T follicular helper cell (primary cell): ENCODE measurements at places on chromosomes 1 and 21.

GRCh38 chr1:76690766-76691165, 176.5 kb upstream of the ST6GALNAC5 start:
- no peak for DNase-seq

DNA sequence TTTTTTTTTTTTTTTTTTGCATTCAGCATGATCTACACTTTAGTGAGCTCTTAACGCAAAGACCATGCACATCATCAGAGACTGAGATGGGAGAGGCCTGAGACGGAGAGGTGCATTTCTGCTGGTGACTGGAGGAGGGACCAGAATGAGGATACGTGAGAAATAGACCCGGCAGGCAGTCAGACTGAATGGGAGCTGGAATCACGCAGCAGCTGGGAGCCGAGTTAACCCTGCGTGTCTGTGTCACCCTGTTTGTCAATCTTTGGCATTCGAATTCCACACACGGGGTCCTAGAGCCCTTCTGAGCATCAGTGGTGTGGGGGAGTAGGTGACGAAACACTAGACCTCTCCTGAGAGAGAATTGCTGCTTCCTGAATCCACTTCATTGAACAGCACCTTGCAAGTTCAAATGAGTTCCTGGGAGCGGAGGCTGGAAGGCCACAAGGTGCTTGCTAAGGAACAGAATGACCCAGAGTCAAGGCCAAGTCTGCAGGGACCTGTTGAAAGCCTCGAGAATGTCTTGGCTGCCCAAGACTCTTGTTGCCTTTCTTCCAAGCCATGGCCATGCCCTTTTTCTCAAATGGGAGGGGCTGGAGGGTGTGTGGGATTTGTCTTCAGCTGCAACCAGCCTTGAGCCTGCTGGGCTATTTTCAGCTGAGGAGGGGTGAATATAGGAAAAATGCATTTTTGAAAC, 123.3 kb downstream of the CNIH3 start:
- DNase-seq, result no peak

DNA sequence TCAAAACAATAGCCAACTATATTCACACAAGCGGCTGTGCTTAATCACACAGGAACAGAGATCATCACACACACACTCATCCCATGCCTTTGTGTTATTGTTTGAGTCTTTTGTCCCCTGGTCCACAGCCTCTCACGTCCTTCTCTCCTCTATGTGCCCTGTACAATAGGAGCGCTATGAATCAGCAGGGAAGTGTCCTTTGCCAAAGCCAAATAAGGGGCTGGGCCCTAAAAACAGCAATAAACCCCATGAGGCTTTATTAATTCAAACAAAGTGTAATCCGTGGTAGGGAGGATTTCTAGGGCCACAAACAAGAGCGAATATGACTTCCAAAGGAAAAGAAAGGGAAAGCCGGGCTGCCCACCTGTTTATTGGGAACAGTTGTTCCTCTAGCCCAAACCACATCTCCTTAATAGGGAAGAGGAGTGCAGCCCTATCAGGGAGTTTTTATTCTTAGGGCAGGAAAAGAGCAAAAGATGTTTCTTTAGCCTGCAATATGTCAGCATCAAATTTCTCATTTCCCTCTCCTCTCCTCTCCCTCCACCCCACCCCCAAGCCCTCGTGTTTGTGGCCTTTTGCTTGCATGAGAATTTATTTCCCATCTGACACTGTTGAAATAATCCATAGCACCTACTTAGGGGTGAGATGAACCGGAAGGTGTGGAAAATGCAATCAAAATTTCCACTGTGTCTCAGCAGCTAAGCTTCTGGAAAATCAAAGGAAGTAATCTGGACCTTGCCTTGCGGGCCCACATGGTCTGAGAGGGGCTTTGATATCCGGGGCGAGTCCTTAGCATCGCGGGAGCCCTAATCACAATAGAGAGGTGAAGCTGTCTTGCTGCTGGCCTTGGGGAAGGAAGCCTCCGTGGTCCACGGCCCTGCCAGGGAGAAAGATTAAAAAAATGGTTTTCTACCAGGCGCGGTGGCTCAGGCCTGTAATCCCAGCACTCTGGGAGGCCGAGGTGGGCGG, 45.3 kb upstream of the ITPKB start:
- no peak for DNase-seq

DNA sequence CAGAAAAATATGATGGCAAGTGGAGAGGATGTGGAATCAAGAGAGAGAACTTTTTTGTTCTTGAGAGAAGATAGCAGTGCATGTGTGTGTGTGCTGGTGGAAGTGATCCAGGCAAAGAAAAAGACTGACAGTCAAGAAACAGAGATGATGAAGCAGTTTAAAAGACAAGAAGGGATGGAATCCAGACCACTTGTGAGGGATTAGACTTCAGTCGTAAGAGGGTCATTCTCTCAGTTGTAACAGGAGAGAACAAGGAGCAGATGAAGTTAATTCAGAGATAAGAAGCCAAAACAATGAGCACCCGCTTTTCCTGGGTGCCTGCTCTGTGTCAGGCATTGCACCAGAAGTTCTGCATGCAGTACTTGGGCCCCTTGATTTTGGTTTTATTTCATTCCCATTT, 76.6 kb downstream of the RNF220 start:
- no peak for DNase-seq

GRCh38 chr21:43280949-43281633, 112.3 kb downstream of the CRYAA start:
- DNase-seq, result no peak

GRCh38 chr21:15943009-15943666, 213.4 kb downstream of the USP25 start:
- no peak for DNase-seq

GRCh38 chr1:64955097-64956009, 11.0 kb downstream of the JAK1 start:
- DNase-seq, result no peak

DNA sequence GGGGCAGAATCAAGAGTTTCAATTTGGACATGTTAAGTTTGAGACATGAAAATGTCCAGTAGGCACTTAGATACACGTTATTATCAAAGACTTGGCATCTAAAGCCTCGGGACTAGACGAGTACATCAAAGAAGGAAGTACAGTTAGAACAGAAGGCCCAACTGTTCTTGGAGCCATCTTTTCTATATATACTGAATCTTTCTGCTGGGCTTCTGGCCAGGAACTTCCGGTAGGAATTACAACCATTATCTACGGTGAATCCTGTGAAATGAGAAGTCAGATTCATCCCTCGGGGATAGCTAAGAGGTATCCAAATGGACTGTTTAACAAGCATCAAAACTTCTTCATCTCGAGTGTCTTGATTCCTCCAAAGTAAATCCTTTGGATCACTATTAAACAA, 34.4 kb upstream of the NRDC start:
- DNase-seq, result no peak
